CD4-positive, alpha-beta T cell treated with Interferon alpha-2 for 1 hour (primary cell): ENCODE measurements at places on chromosomes 6 and 20.
A peak's percentile ranks its signal among the peaks of the same experiment; 100 is the strongest.

DNA sequence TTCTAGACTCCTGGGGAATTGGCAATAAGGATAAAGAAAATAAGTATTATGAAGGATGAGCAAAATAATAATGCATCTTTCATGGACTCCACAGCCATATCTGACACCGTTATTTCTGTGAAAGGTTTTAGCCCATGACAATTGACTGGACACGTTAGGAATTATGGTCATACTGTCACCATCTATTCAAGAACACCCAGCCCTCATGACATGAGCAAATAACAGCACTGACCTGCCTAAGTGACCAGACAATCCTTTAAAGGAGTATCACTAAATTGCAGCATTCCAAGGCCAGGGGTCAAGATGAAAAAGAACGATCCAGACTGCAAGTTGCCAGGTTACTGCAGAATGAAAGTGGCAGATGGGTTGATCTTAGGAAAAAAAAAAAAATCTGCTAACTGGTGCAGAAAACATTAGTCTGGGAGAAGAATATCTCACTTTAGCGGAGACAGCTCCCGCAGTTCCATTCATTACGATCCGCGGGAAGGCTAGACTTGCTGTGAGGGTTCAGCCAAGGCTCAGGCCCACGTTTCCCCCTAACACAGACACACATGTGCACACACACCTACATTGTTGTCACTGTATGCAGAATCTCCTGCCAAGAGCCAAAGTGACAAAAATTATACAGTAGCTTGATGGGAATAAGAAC lies 237.7 kb upstream of the AGPAT4 start:
- DNase-seq, result no peak

GRCh38 chr6:47360388-47360787 lies 50.7 kb upstream of the TNFRSF21 start:
- DNase-seq, result no peak

- DNase-seq, result no peak
Observed at GRCh38 chr6:12173181-12173580, 117.0 kb upstream of the EDN1 start.

DNA sequence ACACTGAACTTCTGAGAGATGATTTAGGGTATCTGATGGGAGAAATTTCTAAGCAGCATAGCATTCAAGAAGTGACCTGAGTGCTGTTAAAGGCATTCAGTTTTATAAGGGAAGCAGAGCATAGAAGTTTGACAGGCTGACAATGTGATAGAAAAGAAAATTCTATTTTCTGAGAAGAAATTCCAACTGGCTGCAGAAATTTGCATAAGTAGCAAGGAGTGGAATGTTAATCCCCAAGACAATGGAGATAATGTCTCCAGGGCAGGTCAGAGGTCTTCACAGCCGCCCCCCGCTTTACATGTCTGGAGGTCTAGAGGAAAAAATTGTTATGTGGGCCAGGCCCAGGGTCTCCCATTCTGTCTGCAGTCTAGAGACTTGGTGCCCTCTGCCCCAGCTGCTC lies 1361.8 kb upstream of the EYS start:
- DNase-seq, result no peak

GRCh38 chr20:29419378-29419777 lies 1838.1 kb upstream of the DEFB115 start:
- DNase-seq, result no peak

- DNase-seq, result no peak
Observed at GRCh38 chr20:53148771-53149147, 176.6 kb downstream of the TSHZ2 start.

- no peak for DNase-seq
Observed at GRCh38 chr6:147741389-147741788, 232.9 kb downstream of the SAMD5 start.

DNA sequence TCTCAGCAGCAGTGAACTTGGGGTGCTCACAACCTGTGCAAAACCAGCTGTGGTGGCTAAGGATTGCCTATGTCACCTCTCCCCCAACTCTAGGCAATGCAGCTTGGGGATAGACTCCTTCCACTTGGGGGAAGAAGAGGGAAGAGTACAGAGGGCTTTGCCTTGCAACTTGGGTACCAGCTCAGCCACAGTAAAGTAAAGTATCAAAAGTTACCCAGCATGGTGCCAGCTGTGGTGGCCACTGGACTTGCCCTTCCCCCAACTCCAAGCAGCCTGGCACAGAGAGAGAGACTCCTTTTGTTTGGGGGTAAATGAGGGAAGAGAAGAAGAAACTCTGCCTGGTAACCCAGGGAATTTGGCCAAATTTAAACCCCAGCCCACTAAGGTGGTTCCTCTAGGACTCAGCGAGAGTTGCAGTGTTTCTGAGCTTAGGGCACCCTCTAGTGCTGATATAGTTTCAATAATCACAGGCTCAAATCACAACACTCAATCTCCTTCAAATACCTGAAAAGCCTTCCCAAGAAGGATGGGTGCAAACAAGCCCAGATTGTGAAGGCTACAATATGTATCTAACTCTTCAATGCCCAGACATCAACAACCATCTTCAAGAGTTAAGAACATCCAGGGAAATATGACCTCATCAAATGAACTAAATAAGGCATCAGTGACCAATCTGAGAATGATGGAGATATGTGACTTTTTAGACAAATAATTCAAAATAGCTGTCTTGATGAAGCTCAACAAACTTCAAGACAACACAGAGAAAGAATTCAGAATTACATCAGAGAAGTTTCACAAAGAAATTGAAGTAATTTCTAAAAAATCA lies 7.6 kb upstream of the DEFB129 start:
- no peak for DNase-seq

DNA sequence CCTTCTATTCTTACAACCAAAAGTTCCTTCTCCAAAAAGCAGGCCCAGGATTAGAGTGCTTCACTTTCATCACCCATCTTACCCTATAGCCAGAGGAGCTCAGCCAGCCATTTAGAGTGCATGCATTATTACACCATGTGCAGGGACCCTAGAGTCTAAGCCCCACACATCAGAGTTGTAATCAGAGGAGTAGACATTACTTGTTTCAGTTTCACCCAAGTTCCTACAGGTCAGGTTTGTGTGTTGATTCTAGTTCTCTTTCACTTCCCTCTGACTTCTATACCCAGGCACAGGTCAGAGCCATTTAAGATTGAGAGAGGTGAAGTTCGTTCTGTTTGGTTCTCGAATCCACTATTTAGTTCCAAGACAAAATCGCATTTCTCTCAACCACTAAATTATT lies 16.3 kb upstream of the ARFGEF3 start:
- DNase-seq, result no peak

DNA sequence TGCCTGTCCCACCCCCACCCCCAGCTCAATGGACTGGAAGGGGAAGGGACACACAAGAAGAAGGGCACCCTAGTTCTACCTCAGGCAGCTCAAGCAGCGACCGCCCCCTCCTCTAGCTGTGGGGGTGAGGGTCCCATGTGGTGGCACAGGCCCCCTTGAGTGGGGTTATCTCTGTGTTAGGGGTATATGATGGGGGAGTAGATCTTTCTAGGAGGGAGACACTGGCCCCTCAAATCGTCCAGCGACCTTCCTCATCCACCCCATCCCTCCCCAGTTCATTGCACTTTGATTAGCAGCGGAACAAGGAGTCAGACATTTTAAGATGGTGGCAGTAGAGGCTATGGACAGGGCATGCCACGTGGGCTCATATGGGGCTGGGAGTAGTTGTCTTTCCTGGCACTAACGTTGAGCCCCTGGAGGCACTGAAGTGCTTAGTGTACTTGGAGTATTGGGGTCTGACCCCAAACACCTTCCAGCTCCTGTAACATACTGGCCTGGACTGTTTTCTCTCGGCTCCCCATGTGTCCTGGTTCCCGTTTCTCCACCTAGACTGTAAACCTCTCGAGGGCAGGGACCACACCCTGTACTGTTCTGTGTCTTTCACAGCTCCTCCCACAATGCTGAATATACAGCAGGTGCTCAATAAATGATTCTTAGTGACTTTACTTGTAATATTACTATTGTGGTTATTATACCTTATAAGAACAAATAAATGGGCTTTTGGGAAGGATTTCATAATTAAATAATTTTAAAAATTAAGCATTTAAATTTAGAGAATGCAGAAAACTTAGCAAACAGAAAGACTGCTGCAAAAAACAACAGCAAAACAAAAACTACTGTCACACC lies 8.4 kb downstream of the CDKN1A start:
- DNase-seq, result no peak

DNA sequence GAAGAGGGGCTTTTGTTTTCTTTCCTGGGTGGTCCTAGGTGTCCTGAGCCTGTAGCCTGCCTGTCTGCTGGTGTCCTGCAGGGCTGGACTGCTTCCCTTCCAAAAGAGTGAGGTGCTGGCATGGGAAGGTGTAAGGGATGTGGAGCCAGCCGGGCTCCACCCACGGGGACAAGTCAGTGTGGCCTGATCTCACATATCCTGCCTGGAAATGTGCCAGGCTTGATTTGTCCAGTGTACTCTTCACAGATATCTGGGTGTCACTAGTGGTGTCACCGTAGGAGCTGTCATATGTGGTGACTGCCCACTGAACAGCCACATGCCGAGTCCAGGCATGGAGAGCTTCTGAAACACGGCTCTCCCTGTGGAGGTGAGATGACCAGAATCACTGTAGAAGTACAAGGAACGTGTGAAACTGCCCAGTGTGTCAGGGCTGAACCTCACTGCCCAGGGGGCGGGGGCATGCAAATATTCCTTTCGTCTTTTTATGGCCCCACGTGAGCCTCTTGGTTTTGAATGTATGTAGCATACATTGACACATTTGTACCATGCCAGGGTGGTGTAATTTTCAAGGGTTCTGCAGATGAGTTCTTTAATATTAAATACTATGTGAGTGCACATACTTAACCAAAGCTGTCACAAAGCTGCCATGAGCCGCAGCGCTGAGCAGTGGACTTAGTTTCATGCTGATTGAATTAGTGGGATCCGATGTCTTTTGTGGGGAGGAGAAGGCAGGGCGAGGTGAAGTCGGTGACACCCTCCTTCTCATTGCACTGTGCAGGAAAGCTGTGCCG lies 55.8 kb downstream of the CDH4 start:
- no peak for DNase-seq

- DNase-seq, result no peak
Observed at GRCh38 chr6:168506460-168506859, 65.5 kb downstream of the SMOC2 start.

DNA sequence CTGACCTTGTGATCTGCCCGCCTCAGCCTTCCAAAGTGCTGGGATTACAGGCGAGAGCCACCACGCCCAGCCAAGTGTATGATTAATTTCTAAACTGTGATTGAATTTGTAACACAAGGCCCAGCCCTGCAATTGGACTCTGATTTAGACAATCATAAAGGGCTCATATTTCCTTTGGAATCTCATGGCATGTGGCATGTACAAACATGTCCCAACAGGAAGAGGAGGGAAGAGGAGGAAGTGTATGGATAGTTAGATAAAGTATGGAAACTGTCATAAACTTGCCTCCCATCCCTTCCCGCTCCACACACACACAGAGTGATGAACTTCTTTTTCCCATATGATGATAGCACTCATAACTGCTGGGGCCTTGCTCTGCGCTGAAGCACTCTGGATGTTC lies 27.2 kb upstream of the QKI start:
- no peak for DNase-seq

DNA sequence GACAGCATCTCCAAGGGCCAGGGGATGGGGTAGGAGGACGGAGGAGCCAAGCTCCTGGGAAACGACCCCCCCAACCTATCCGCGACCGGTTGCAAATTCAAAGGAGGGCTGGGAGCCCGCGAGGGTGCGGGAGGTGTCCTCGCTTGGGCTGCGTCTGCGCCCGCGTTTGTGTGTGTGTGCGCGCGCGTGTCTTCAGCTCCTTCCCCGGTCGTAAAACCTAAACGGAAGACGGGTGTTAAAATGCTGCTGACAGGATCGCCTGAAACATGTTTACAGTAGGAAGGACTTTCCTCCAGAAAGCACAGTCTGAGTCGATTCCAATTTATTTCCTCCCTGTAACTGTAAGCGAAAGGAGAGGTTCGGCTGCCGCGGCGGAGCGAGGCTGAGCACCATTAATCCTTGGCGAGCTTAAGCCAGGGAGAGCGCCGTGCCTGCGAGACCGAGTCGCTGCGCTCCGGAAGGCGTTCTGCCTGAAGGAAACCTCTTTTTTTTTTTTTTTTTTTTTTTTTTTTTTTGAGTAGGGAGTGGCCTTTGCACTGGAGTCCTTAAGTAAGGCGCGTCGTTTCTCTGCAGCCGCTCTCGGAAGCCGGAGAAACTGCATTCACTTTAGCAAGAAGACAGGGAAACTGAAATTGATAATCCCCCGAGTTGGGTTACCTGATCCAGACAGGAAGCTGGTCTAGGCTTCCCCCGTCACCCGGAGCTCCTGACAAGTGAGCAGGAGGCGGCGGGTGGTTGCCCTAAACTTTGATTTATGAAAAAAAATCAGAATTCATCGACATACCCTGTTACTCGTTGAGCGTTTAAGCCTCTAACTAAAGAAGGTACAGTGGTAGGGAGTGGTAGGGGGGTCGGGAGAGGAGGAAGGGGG lies 4.8 kb upstream of the SOX4 start:
- DNase-seq, result peak; percentile 12

- DNase-seq, result peak; percentile 63
Observed at GRCh38 chr6:16694781-16695578, 66.3 kb downstream of the ATXN1 start.

DNA sequence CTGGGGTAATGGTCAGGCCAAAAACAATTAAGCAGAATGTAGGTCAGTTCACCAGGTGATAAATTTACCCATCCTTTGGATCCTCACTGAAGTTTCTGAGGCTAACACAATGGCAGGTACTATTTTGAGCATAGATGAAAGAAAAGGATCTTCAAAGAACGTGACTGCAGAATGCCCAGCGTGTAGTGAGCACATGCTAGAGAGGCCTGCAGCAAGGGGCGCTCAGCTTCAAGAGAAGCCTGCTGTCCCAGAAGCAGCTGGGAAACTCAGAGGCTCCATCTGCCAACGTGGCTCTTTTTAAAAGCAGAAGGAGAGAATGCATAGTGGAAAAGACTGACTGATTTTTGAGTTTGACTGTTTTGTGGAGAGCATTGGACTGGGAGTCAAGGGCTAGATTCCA lies 57.4 kb downstream of the CD83 start:
- no peak for DNase-seq

DNA sequence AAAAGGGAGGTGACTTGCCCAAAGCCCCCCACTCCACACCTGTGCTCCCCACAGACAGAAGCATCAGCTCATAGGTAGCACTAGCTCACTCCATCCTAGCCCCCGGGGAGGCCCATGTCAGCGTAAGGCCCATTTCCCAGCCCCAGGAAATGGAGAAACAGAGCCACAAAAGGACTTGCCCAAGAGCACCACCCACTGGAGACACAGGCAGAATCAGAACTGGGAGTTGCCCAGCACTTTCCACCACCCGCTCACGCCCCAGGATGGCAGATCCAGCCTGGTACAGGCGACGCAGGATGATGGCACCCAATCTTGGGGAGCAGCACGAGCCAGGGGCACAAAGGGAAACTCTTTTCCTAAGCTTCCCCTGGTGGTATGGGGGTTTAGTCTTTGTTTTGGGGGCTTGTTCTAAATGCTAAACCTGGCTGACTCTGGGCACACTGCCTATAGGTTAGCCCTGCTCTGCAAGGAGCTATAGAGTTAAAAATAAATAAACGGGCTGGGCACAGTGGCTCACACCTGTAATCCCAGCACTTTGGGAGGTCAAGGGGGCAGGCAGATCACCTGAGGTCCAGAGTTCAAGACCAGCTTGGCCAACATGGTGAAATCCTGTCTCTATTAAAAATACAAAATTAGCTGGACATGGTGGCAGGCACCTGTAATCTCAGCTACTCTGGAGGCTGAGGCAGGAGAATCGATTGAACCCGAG lies 11.8 kb downstream of the C20orf203 start:
- DNase-seq, result no peak

- peak; percentile 65 for DNase-seq
Observed at GRCh38 chr20:34538671-34539123, 19.8 kb upstream of the MAP1LC3A start.

- DNase-seq, result no peak
Observed at GRCh38 chr20:31663838-31664695, 26.4 kb downstream of the COX4I2 start.

- no peak for DNase-seq
Observed at GRCh38 chr6:149443411-149444181, 41.2 kb downstream of the ZC3H12D start.
